Stimulated activated CD4-positive, alpha-beta T cell treated with anti-CD3 and anti-CD28 coated beads, Interleukin-12 subunit alpha, Interleukin-12 subunit beta, amount 100 ng/mL, for 4 hours (primary cell): ENCODE measurements at places on chromosomes 5 and 9.

- peak; percentile 19 for DNase-seq
Observed at GRCh38 chr5:113663879-113664541, 150.5 kb downstream of the YTHDC2 start.

DNA sequence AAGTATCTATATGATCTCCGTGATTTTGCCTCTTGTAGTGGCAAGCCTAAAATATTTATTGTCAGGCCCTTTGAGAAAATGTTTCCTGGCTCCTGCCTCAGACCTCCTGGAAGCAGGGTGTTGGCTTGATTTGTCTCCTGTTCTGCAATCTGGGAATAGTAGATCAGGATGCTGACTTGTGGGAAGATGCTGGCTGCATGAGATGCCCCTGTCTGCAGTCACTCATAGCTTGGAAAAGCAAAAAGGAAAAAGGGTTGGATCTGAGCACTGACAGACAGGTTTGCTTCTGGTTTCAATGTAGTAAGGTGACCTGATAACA is 16.7 kb downstream of the TJP2 start:
- DNase-seq: no peak

DNA sequence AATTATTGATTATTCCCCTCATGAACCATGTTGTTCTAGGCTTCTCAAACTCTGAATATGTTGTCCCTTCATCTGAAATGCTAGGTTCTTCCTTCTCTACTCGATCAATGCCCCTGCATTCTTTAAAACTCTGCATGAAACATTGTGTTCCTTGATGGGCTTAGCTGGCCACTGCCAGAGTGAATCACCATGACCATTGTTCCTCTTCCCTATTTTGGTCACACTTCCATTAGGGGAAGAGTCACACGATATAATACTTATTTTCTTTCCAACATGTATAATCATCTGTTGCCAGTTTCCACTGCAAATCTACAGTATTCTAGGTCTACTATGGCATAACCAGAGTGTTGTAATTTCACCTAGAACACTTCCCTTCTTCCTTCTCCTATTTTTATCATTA is 247.9 kb downstream of the TRPM3 start:
- no peak for DNase-seq

DNA sequence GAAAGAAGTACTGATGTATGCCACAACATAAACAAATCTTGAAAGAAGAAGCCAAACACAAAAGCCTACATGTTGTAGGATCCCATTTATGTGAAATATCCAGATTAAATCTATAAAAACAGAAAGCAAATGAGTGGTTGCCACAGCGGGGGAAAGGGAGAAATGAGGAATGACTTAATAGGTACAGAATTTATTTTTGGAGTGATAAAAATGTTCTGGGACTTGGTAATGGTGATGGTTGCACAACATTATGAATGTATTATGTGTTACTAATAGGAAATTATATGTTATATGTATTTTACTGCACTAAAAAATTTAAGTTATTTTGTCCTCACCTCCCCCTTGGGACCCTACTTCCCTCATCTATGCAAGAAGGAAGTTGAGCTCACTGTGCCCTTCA is 16.4 kb upstream of the TTC1 start:
- DNase-seq: no peak

GRCh38 chr5:72433522-72433921 is 73.7 kb downstream of the ZNF366 start:
- DNase-seq: no peak

- DNase-seq: no peak
Observed at GRCh38 chr5:151490627-151491026, 43.2 kb downstream of the SLC36A1 start.

DNA sequence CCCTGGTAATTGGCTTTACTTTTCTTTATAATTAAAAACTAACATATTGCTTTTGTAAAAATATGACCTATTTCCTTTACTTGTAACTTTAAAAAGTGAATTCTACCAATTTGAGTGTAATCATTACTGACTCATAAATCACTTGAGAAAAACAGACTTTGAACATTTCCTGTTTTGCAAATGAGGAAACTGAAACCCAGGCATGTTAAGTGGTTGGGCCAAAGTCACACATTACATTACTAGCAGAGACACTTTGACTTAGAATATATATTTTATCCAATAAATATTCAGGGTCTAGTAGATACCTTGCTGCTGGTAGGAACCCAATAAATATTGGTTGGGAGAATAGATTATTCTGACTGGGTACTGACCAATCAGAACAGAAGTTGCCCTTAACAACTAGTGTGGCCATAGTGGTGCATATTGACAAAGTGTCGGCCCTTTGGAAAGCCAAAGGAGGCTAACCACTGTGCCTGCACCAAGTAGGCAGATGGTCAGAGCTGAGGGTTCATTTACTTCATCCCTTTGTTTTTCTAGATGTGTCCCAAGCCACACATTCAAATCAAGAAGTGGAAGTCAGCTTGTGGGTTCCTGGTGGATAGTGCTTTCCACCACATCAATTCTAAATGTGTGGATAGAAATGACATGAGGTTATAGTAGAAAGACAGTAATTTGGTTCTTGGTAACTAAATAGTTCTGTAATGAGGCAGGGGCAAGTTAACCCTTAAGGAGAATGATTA is 365.1 kb upstream of the RIOK2 start:
- DNase-seq: no peak

GRCh38 chr5:124365361-124365801 is 381.1 kb downstream of the ZNF608 start:
- DNase-seq: no peak

DNA sequence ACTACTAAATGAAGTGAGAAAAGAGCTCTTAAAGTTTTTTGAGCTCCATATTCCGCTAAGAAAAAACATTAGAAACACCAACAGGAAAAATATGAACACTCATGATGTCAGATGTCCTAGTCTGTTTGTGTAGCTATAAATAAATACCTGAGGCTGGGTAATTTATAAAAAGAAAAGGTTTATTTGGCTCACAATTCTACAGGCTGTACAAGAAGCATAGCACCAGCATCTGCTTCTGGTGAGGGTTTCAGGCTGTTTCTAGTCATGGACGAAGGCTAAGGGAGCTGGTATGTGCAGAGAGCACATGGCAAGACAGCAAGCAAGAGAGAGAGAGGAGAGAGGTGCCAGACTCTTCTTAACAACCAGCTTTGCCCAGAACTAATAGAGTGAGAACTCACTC is 186.2 kb downstream of the PLK2 start:
- no peak for DNase-seq

DNA sequence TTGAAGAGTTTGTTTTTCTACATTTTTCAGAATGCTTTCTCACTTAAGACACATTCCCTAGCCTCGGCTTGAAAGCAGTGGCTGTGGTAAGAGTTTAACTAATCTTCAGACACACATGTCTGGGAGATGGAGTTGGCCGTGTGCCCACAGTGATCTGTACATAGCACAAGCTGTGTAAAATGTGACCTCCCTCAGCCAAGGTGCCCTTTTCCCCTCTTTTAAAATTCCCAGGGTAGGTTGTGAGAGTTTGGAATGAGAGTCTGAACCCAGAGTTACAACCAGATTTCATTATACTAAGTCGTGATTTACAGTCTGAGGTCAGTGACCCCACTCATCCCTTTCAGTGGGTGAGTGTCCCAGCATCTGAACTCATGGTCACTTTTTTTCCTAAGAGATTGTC is 230.4 kb downstream of the DOCK8 start:
- no peak for DNase-seq

DNA sequence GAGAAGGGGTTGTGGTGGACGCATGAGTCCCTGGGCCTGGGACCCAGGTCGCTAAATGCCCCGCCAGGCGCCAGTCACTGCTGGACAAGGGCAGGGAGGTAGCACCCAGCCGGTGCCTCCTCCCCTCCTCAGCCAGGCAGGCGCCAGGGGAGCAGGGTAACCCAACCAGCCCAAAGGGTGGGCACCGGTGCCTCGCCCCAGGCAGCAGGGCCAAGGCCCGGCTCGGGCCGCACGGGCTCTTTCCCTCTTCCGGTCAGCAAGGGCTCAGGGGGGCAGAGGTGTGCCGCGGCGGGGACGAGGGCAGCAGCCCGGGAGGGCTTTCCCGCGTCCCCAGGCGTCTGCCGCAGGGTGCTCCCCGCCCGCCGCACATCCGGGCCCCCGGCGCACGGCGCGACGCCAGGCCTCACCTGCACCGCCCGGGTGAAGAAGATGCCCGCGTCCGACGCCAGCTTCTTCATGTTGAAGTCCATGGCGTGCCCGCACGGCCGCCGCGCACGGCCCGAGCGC is 393 bp downstream of the SH3GLB2 start:
- DNase-seq: no peak

- DNase-seq: no peak
Observed at GRCh38 chr9:130107955-130108354, 54.2 kb downstream of the GPR107 start.

GRCh38 chr9:70079417-70080037 is 35.9 kb downstream of the MAMDC2 start:
- no peak for DNase-seq

GRCh38 chr5:115467628-115468027 is 76.9 kb downstream of the FEM1C start:
- DNase-seq: no peak

- DNase-seq: no peak
Observed at GRCh38 chr5:16856531-16856930, 79.6 kb downstream of the MYO10 start.

GRCh38 chr5:32428426-32428825 is 16.1 kb downstream of the ZFR start:
- no peak for DNase-seq

GRCh38 chr9:87327575-87328125 is 170.0 kb upstream of the DAPK1 start:
- DNase-seq: no peak

GRCh38 chr5:132386644-132387286 is 17.3 kb downstream of the SLC22A5 start:
- peak; percentile 67 for DNase-seq

GRCh38 chr9:136618580-136619547 is 43.9 kb upstream of the EGFL7 start:
- no peak for DNase-seq

- no peak for DNase-seq
Observed at GRCh38 chr5:97425511-97425910, 242.5 kb upstream of the RIOK2 start.

GRCh38 chr5:180803181-180804128 is 849 bp upstream of the MGAT1 start:
- peak; percentile 70 for DNase-seq

DNA sequence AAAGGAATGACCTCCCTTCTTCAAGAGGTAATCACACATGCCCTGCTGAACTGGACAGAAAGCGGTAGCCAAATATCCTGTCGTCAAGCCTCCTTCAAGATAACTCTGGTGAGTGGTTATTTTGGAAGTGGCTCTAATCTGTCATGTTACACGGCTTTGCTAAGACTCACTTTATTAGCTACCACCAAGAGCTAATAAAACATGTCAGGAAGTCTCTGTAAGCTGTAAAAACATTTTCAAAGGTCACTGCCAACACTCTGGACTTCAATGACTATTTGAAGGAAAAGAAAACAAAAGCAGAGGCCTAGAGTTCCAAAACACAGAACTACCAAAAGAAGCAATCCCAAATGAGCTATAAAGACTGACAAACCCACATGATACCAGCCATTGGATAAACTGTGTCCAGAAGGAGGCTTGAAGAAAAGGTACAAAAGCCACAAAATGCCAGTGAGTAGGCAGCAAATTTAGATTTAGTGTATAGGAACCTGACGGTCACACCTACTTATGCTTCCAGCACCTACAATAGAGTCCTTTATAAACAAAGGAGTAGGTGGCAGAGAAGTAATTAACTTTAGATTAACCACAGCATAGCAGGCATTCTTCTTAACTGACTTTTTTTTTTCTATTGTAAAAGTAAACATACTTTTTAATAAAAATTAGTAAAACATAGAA is 97.3 kb upstream of the EQTN start:
- DNase-seq: no peak

GRCh38 chr5:7927466-7928375 is 58.8 kb downstream of the MTRR start:
- DNase-seq: peak; percentile 17

GRCh38 chr9:8251566-8251965 is 452.0 kb upstream of the DMAC1 start:
- DNase-seq: no peak

- DNase-seq: no peak
Observed at GRCh38 chr5:112958093-112959088, 18.2 kb upstream of the DCP2 start.

DNA sequence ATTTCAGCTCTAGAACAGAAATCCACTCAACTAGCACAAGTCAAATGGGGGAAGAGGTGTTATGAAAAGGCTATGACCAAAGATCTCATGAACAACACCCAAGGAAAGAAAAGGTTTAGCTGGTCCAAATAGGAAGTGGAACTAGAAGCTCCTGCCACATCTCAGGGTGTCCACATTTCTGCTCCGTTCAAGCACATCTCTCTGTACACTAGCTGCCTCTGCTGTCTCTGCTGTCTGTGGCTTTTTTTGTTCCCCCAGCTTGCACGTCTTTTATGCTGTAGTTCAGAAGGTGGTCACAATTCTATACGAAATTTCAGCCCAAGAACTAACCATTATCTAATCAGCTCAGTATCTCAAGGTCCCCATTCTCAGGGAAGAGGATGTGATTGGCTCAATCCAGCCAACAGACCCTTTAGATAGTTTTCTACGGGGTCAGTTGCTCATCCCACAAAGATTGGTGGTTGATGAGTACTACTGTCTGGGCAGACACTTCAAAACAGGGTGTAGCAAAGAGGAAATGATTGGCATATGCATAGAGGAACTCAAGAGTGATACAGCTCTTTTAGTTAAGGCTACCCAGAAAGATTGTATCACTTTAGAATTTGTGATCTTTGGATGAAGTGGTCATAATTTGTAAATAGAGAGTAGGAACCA is 44.0 kb downstream of the FANCC start:
- DNase-seq: no peak

DNA sequence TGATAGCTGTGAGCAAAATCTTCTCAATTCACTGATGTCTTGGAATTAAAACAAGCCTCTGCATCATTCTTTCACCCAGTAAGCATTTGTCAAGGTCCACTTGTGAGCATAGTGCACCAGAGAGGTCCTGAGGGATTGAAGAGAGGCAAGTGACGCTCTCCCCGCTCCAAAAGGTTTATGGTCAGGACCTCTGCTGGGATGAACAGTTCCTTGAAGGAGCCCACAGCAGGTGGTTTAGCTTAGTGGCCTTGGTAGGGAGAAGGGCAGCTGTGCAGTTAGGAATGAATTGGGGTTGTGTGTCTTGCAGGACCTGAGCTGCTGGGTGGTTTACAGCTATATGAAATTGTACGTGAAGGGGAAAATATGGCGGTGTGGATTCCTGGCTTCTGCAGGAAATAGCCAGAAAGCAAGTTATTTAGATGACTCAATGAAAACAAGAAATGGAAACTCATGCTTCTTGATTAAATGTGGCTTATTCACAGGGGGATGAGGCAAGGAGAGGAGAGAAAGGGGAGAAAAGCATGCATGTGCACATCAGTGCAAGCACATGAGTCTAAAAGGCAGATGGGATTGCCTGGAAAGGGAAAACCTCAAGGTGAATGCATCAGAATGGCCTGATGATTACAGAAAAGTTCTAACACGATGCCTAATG is 42.0 kb downstream of the SUB1 start:
- DNase-seq: no peak

GRCh38 chr9:114163517-114163951 is 8.2 kb downstream of the COL27A1 start:
- no peak for DNase-seq

DNA sequence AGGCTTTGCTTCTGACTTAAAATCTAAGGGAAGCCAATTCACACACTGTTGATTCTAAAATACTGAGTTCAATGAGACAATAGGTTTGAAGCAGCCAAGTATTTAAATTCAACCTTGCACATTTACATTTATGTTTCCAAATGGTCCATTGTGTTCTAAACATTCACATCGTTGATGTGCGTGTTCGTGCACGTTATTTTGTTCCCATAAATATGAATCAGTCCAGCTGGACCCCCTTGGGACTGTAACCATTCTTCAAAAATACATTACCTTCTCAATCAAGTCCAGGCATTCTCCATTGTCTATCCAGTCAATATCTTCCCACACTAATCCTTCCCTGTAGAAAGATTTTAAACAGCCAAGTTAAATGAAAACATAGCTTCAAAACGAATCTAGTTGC is 146.4 kb upstream of the RETREG1 start:
- no peak for DNase-seq
